ENCODE measurements at places on chromosomes 2 and 18. TPM values are rescaled to one million over a fixed set of nuclear protein-coding genes. Genes with fewer than 3 reads are reported as not detected.

DNA sequence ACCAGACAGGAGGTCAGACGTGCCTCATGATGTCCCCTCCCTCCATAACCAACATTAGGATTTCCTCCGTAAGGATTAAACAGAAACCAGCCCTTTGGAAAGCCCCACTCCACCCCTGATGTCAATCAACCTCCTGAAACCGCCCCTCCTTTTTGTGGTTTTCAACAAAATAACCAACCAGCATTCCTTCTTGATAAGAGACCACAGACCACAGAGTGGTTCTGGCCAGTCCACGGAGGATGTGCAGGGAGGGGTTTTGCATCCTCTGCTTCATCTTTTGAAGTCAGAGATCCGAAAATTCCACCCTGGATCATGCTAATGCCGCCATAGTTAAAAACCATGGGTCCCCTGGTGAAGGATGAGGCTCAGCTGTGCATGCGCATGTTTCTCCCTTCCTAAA lies 180.0 kb upstream of the CCDC150 start:
- no peak for DNase-seq

DNA sequence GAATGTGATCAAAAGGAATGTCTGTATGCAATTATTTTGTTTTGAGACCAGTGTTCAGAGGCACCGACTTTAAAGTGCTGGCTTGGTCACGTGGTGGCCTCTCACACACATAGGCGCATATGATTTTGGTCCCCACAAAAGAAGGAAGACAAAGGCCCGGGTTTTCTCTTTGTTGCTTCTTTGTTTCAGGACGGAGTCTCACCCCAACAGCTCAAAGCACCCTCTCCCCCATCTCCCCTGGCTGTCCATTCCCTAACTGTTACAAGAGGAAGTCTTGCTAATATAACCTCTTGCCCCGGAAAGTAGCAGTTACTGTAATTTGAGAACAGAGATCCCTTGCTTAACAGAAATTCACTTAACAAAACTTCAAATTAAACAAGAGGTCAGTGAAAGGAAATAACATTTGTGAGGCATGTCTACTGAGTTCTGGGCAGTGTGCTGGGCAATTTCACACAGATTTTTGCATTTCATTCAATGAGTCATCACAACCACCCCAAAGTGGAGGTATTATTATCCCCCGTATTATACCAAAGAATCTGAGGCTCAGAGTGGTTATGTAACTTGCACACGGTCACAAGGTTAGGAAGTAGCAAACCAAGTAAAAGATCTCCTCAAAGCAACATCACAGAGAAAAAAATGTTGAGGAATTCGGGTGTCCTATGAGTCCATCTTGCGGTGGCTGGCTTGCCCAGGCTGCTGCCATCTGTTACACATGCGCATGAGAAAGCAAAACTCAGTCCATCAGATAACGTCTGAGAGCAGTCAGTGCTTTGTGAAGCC lies 75.8 kb downstream of the SDC1 start:
- peak; percentile 52 for DNase-seq

- DNase-seq: no peak
These were observed 947.0 kb upstream of the CDH2 start for GRCh38 chr18:29123706-29124530.

- peak; percentile 31 for DNase-seq
These were observed 137.7 kb downstream of the IRS1 start for GRCh38 chr2:226661789-226662545.

- no peak for DNase-seq
These were observed 1310.8 kb upstream of the CHAC2 start for GRCh38 chr2:52456561-52457377.

GRCh38 chr2:152049541-152049940 lies 49.3 kb downstream of the CACNB4 start:
- no peak for DNase-seq

DNA sequence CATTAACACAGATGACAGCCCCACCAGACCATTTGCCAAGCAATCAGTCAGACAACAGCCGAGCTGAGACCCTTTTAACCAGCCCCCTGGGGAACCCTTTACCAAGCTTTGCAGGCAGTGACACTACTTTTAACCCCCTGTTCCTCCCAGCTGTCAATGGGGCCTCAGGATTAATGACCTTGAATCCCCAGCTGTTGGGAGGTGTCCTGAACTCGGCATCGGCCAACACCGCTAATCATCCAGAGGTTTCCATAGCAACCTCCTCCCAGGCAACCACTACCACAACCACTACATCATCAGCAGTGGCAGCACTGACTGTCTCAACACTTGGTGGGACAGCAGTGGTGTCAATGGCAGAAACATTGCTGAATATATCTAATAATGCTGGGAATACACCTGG lies 160.9 kb upstream of the EPC2 start:
- DNase-seq: no peak

- no peak for DNase-seq
These were observed 103.2 kb downstream of the KLHL14 start for GRCh38 chr18:32669549-32670165.

- peak; percentile 42 for DNase-seq
These were observed 106.9 kb upstream of the OTOS start for GRCh38 chr2:240247241-240247867.

DNA sequence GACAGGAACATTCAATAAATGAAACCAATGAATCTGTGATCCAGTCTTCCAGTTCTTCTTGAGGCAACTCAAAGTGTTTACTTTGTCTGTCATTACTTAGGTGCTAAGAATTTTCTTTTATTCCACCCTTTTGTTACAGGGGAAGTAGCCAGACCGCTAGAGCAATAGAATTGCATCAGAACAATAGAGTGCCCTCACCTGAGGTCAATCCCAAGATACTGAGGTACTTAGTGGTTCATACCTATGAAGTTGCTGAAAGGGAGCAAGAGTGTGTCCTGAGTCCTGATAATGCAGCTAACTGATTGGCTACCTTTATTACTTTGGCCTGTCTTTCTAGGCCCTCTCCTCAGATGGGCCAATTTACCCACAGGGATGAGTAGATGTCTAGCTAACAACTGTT lies 359.4 kb upstream of the KCNH7 start:
- no peak for DNase-seq

The MTERF4 gene
- 37.8 TPM for total RNA-seq

The SH3RF3 gene
- total RNA-seq: 3.8 TPM

The ATP6V1B1 gene
- 2.3 TPM for total RNA-seq

The MRPL30 gene
- 35.0 TPM for total RNA-seq

The RAB6C gene
- not detected for total RNA-seq

Data from skin of body (tissue), 3 donors.